ENCODE measurements at places on chromosomes 5 and 9. TPM values are rescaled to one million over a fixed set of nuclear protein-coding genes. Genes with fewer than 3 reads are reported as not detected.

PCDH12 gene
- not detected for total RNA-seq

GRCh38 chr5:31106278-31106677, 87.2 kb upstream of the CDH6 start:
- no peak for DNase-seq

DNA sequence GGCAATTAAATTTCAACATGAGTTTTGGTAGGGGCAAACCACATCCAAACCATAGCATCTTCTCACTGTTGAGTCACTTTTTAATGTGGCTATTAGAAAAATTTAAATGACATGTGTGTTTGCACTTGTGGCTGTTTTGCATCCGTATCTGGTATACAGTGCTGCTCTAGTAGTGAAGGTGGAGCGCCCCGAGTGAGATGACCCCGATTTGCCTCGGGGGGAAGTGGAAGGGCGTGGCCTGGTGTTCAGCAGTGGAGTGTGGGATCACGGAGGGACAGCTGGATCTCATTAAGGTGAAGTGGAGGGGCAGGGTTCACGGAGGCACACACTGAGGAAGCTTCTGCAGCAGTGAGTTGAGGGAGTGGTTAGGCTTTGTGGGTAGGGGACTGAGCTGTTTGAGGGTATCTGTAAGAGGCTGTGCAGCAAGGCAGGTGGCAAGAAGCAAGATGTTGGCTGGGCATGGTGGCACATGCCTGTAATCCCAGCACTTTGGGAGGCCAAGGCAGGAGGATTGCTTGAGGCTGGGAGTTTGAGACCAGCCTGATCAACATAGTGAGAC, 6.2 kb upstream of the GMCL2 start:
- no peak for DNase-seq

DNA sequence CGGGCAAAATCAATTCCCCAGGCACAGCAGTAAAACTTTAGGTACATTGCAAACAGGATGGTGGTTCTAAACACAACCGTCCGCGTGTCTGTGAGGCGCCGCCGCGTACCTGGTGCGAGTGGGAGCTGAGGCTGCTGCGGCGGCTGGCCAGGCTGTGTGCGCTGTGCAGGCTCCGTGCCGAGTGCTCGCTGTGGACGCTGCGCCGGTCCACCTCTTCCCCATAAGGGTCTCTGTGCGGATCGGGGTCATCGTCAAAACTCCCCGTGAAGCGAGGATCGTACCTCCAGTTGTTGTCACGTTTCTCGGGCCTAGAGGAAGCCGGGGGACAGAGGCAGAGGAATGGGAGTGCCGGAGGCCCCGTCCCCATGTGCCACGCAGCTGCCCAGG, 16.7 kb downstream of the SEC16A start:
- DNase-seq, result no peak

DNA sequence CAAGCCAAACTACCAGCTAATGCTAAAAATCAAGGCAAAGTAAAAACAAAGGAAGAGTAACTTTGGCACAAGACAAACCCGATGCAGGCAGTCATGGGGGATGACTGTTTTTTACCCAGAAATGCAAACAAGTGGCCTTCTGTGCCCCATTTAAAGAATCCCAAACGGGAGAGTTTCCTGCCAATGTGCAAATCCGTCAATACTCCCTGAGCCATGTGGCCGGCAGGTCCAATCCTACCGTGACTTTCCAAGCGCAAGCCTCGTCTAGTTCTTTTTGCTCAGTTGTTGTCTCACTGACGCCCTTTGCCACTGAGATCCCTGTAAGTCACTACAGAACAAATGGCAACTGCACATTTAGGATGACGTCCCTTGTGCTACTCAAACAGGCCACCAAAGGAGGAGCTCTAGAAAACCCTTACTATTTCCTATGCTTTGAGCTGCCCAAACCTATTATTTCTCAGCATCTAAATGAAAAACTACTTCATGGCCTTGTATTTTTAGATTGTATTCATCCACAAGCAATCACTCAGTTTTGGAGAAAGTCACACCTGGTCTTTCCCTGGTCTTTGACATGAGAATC, 43.4 kb downstream of the OTULIN start:
- DNase-seq, result no peak

GRCh38 chr9:112864403-112864802, 26.3 kb downstream of the SLC46A2 start:
- no peak for DNase-seq

- peak; percentile 59 for DNase-seq
Observed at GRCh38 chr9:37920471-37921167, 16.7 kb upstream of the SLC25A51 start.

DNA sequence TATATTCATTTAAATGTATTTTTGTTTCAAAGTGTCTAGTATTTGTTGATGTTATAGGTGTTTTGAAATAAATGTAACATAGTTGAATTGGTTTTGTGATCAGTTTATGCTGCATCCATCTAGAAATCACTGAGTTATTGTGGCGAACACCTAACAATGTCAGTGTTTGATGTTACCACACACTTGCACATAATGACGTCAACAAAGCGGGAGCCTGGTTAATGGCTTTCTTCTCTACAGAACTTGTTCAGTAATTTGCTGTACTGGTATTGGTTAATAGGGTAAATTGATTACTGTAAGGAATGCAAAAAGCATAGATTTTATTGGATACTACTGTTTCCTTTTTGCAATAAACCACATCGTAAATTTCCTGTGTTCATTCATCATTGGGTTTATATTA, 133.0 kb downstream of the ATG10 start:
- no peak for DNase-seq

DNA sequence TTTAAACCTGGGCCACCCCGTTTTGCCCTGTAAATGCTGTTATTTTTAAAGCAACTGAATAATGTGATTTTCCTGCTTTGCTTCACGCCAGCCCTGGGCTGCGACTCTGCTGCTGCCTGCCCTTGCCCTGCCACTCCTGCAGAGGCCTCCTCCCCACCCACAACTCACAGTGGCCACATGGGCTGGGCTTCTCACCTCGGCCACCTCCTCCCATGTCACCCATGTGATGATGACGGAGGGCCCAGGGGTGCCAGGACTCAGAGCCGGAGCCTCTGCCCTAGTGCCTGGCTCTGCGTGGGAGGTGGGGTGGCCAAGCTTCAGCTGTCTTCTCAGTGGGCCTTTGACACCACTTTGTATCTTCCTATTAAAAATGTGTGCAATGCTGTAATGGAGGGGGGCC, 48.1 kb upstream of the NKD2 start:
- DNase-seq, result no peak

GKAP1 gene
- 6.1 TPM for total RNA-seq

HTR4 gene
- total RNA-seq, result not detected

DNA sequence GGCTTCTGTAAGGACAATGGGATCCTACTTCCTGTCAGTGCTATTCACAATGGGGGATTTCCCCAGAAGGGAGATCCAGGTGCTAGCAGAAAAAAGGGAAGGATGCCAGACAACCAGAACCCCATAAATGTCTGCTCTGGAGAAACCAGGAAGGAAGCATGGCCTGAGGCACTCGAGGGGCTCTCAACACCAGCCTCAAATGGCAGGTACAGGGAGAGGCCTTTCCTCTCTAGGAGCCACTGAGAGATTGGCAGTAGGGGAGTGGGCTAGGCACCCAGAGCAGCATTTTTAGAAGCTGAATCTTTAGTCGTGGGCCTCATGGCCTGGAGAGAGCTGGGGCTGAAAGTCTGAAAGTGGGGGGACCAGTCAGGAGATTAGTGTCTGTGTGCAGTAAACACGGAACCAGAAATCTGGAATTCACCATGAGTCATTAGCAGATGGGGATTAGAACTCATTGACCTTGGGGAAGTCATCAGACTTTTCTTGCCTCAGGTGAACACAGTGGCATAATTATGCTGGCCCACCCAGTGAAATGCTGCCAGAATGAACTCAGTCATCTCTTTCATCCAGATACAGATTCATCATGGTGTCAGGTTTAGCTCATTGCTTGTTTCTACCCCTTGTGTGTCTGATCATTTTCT, 28.3 kb downstream of the ARHGEF28 start:
- no peak for DNase-seq

FCN2 gene
- not detected for total RNA-seq

SLC46A2 gene
- total RNA-seq, result 0.07 TPM

DNA sequence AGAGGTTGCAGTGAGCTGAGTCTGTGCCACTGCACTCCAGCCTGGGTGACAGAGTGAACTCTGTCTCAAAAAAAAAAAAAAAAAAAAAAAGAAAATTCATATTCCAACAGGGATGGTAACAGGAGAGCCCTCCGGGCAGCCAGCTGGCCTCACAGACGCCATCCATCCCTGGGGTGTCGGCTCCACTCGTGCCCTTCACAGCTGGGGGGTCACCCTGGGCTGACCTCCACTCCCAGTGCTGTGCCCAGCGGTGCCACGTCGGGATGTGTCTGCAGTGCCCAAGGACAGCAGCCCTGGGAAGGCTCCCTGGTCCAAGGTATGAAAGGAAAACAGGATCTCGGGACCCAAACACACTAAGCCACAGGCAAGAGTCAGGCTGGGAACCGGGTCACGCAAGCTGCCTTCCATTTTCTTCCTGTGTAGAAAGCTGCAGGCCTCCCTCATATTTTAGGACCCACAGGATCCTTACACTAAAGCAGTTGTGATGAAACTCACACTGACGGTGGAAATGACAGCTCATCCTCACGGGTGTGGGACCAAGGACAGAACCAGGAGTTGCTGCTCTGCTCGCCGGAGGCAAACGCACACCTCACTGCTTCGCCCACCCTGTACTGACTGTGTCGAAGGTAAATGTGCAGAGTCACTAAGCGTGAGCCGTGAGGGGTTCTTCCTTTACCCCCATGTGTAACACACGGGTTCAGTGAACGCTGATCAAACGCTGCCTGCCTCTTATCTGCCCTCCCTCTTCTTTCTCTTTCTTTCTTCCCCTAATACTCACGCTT, 5.3 kb downstream of the SLC12A7 start:
- DNase-seq, result no peak

- no peak for DNase-seq
Observed at GRCh38 chr9:131411719-131412681, 18.1 kb downstream of the PRRC2B start.

PCDHA8 gene
- total RNA-seq, result 1.3 TPM

PHYHD1 gene
- total RNA-seq, result 20.0 TPM

DNA sequence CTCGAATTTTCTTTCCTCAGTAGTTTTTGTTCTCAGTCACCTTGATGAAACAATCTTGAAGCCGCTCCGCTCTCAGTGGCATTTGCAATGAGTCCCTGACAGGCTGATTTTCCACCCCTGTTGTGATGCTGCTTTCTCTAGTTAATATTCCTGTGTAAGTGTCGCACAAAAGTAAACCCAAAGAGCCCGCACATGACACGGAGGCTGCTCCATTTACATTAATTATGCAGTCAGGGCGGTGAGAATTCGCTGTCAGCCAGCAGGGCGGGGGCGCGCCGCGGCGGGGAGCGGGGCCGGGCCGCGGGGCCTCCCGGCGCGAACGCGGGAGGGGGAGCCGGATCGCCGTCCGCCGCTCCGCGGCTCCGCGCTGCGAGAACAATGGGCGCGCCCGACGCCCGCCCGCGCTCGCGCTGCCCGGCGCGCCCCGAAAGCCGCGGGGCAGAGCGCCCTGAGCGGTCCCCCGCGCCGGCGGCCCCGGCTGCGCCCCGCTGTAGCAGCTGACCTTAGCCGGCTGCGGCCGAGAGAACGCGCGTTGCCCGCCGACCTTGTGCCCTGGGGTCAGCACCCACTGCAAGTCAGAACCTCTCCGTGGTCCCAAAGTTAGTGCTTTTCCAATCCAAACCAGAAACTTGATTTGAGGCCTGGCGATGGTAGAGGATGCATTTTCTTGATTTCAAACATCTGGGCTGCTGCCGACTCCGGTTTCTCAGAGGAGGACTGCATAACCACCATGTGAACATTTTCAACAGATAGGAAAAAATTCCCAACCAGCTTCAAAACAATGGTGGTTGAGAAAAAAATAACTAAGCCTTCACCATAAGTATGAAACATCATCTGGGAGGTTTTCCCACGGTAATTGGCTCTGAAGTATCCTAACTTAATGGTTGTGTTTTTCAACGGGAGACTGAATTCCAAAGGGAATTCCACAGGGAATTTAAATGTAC, 142.6 kb downstream of the PBX3 start:
- peak; percentile 68 for DNase-seq

TXNDC8 gene
- total RNA-seq, result not detected

DNA sequence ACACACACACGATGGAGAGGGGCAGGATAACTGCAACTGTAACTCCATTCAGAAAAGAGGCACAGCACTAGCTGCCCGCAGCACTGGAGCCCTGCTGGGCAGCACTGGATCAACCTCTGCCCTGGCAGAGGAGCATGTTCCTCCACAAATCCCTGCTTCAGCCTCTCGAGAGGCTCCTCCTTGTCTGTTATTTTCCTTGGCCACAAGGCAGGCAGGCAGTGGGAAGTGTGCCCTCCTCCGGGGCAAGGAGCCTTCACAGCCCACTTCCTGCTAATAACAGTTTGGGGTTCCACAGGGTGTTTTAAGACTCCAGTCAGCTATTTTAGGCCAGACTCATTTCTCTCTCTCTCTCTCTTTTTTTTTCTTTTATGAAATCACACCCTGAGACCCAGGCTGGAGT, 11.8 kb downstream of the FXN start:
- DNase-seq, result no peak

- peak; percentile 16 for DNase-seq
Observed at GRCh38 chr5:126370796-126371718, 52.2 kb upstream of the GRAMD2B start.

SHOC1 gene
- total RNA-seq, result not detected

LCN1 gene
- total RNA-seq, result not detected

DNA sequence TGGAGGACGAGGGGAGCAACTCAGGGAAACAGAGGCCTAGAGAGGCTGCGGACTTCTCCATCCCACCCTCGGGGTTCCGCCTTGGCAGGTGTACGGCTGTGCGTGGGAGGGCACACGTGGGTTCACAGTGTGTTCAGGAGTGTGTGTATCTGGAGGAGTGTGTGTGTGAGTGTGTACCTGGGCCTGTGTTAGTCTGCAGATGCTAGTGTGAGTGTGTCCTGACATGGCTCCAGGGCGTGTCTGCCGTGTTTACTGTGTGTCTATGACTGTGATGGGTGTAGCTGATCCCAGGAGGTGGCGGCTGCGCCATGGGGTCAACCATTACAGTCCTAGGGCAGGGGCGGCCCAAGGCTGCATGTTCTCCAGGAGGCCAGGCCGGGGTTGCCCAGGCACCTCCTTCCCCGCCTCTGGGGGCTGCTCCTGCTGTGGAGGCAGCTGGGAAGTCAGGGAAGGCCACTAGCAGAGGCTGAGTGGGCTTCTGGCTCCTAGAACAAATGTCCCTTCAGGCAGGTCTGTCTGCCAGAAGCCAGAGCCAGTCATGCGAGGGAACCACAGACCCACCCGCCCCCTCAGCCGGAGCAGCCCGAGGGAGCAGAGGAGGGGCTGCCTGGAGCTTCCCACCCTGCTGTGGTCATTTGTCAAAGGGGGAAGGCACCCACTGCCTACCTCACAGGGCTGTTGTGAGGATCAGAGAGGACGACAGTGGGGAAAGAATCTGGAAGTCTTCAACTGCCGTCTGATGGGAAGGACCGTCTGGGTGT, 21.4 kb downstream of the CRB2 start:
- DNase-seq, result no peak
